ENCODE measurements at places on chromosomes 3 and 15. TPM values are rescaled to one million over a fixed set of nuclear protein-coding genes. Genes with fewer than 3 reads are reported as not detected.

DNA sequence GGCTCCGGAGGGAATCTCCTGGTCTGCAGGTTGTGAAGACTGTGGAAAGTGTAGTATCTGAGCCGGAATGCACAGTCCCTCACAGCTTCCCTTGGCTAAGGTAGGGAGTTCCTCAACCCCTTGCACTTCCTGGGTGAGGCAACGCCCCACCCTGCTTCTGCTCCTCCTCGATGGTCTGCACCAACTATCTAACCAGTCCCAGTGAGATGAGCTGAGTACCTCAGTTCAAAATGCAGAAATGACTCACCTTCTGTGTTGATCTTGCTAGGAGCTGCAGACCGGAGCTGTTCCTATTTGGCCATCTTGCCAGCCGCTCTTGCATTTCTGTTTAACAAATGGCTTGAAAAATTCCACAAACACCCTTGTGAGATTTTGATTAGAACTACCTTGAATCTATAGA is 156.1 kb downstream of the STXBP5L start:
- DNase-seq, result no peak

DNA sequence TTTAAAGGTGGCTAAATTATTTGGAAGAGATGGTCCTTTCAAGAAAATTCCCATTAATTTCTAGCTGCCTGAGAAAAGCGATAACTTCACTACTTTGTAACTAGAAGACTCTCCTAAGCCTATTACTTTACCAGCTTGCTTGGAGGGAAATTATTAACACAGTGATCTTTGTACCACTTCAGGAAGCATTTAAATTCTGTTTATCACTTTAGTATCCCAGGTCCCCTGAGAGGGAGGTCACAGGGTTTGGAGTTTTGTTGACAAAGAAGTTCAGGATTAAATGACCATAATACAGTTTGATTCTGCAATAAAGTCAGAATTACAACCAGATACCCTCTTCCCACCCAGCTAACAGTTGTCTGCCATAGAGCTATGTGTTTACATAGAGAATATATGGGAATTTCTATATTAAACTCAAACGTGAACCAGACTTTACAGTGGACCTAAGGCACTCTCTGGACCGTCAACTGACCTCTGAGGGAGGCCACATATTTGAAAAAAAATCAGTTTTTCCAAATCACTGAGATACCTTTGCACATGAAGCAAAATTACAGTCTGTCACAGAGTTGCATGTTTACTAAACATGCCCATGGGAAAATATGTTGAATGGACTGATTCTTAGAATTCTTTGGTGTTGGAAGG is 3.0 kb downstream of the SLC27A2 start:
- no peak for DNase-seq

GRCh38 chr3:128011140-128011539 is 41.1 kb upstream of the SEC61A1 start:
- peak; percentile 38 for DNase-seq

The GPR15 gene
- total RNA-seq, result not detected

- peak; percentile 39 for DNase-seq
Observed at GRCh38 chr3:189270248-189270832, 98.6 kb downstream of the TPRG1 start.

- DNase-seq, result no peak
Observed at GRCh38 chr3:198107840-198108734, 148.1 kb downstream of the LMLN start.

GRCh38 chr3:32709346-32709745 is 24.4 kb downstream of the CNOT10 start:
- DNase-seq, result no peak

The WDR93 gene
- not detected for total RNA-seq

- DNase-seq, result peak; percentile 49
Observed at GRCh38 chr3:113166719-113167492, 44.5 kb upstream of the BOC start.

The MOBP gene
- not detected for total RNA-seq

- DNase-seq, result no peak
Observed at GRCh38 chr3:40042752-40043443, 233.5 kb downstream of the MYRIP start.

DNA sequence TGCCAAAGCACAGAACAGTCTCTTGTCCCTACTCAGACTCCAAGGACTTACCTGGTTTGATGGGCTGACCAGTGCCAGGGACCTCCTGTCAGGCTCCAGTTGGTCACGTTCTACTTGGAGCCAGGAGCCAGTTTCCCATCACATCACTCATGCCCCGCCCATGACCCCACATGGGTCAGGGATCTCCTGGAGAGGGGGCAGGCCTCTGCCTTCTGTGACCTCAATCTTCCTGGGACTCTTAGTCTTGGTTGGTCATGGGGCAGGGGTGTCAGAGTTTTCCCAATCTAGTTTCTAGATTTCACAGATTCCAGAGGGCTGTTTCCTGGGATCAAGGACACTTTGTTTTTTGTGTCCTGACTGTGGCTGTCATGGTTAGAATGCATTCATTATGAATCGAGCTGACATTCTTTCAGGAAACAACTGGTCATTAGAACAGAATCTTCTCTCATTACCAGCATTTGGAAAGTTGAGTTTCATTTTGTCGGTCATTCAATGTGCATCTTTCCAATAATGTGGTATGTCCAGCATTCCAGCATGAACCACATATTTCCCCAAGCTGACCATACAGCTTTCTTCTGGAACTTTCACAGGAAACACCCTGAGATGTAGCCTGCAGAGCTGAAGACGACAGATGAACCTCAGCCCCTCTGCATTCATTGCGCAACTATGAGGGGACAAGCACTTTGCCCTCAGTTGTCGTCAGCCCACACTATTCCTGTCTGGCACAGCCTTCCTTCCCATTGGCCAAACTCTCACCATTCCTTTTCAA is 19.8 kb downstream of the CYP19A1 start:
- DNase-seq, result no peak

DNA sequence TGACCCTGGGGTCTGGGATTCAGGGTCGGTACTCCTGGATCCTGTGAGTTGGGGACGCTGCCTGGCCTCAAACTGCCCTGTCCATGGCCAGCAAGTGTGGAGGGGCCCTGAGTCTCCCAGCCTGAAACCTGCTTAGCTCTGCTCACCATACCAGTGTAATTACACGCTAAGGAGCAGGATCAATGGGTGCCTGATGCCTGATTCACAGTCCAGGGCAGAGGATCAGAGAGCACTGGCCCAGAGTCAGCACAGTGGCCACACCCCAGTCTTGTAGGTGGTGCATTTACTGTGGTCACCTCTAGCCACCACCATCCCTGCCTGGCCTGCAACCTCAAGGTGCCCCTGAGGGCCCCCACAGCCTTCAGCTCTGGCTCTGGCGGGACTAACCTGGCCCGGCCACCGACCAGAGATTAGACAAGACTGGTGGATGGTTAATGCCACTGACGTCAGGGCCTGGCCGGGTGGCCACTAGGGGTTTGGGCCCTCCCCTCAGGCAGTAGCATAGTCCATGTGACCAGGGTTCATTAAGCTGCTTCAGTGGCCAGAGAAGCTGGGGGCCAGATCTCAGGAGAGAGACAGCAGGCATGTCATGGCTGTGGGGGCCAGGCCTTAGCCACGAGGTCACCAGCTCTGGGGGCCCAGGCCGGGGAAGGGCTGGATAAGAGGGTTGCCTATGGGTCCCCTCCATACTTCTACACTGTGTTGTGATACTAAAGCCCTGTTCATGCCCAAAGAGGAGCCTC is 3.3 kb upstream of the SLC38A3 start:
- DNase-seq, result no peak

The LSM3 gene
- 15.7 TPM for total RNA-seq

- DNase-seq, result peak; percentile 24
Observed at GRCh38 chr15:71891026-71891425, 80.7 kb downstream of the NR2E3 start.

The PLCH1 gene
- total RNA-seq, result 0.50 TPM

GRCh38 chr3:12943124-12944021 is 102.0 kb upstream of the RPL32 start:
- peak; percentile 73 for DNase-seq

- no peak for DNase-seq
Observed at GRCh38 chr15:59166166-59166565, 40.5 kb upstream of the LDHAL6B start.

- no peak for DNase-seq
Observed at GRCh38 chr3:184503647-184504046, 57.9 kb upstream of the EPHB3 start.

- no peak for DNase-seq
Observed at GRCh38 chr3:134059035-134059601, 29.4 kb upstream of the SLCO2A1 start.

The DAZL gene
- not detected for total RNA-seq

The HRG gene
- total RNA-seq, result not detected

The CADPS gene
- total RNA-seq, result 14.3 TPM
